ENCODE measurements at places on chromosomes 6 and 20.
A peak's percentile ranks its signal among the peaks of the same experiment; 100 is the strongest.

DNA sequence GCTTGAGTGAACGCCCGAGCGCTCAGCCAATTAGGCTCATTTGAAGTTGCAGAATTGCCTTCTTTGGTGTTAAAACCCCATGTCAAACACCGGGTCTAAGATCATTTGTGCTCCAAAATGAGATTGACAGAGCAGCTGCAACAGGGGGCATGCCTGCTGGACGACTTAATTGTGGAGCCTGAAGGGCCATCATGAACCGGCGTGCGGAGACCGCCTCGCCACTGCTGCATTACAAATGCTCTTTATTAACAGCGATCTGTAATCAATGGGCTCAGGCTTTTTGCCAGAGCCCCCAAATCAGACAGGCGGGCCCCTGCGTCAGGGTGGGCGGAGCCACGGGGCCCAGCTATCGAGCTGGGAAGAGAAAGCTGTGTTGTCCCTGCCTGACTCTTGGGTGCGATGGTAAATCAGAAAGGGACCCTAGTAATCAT lies 183.2 kb downstream of the SIM1 start:
- DNase-seq: no peak

DNA sequence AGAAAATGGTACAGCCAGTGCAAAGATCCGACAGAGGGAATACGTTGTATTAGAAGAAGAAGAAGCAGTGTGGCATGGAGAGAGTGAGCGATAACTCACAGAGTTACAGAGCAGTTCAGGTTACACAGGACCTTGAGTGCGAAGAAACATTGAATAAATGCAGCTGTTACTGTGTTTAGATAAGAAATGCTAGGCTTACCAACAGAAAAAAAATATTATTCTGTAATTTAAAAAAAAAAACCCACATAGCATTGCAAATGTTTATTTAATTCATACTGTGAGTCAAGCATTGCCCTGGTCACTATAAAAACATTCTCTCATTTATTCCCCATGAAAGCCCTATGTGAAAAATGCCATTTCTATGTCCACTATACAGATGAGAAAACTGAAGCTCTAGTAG lies 373.4 kb upstream of the EPHA7 start:
- no peak for DNase-seq

DNA sequence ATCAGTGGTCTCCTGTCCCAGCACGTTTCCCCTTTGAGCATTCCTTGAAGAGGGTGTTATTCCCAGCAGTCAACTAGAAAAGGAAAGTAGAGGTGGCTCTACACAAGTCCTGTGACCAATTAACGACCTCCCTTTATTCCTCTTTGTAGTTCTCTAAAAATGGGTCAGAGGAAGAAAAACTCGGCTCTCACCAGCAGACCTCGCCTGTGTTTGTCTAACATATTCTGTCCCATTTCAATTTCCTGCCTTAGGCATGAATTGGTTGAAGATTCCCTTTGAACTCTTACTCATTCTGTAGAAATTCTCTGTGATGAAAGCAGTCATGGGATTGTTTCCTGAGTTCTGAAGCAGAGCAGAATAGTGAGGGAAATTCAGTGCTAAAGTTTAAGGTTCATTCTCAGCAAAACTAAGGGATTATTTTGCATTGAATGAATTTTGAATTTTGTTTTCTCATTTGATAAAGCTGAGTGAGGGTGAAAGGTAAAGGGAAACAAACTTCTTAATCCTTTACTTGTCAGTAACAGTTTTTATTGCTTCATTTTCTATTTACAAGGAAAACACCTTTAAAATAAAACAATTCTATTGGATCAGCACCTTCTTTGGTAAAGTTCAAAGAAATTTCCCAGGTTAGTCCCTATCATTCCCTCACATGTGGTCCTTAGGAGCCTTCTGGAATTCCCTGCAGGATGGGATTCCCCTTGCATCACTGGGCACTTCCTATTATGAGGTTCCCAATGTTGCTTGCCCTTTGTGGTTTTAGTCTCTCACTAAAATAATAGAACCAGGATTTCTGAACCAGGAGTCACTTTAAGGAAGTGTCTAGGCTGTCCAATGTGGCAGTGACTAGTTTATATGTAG lies 105.8 kb downstream of the SLX4IP start:
- no peak for DNase-seq

- DNase-seq: peak; percentile 55
Observed at GRCh38 chr20:44153636-44154043, 33.3 kb downstream of the JPH2 start.

DNA sequence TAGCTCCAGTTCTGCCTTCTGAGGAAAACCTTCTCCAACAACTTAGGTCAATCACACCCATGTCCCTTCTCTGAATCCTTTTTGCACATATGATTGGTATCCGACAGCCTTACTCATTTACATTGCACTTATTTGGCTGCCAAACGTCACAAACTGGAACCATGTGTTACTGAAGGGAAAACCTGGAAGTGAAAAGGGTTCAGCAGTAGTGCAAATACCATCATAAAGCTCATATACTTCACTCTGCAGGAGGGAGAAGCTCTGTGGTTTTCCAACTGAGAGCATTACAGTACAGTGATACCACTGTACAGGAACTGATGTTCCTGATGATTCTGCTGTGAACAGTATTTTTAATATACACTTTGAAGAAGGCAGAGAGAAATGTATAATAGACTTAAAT lies 87.8 kb downstream of the SLC16A10 start:
- DNase-seq: no peak

- no peak for DNase-seq
Observed at GRCh38 chr6:144718431-144718830, 433.3 kb downstream of the UTRN start.

GRCh38 chr20:46182276-46183200 lies 64.4 kb downstream of the CD40 start:
- no peak for DNase-seq

- DNase-seq: no peak
Observed at GRCh38 chr6:169249057-169249456, 4.6 kb downstream of the THBS2 start.

GRCh38 chr6:123928529-123928928 lies 124.9 kb downstream of the NKAIN2 start:
- no peak for DNase-seq

GRCh38 chr20:33644313-33645071 lies 17.6 kb upstream of the C20orf144 start:
- DNase-seq: no peak

GRCh38 chr6:26067367-26067766 lies 19.9 kb upstream of the HFE start:
- no peak for DNase-seq

GRCh38 chr6:53287336-53288225 lies 61.2 kb downstream of the ELOVL5 start:
- DNase-seq: no peak

- DNase-seq: no peak
Observed at GRCh38 chr6:42200035-42200434, 5.3 kb upstream of the GUCA1B start.

GRCh38 chr20:64149141-64149540 lies 15.1 kb upstream of the MYT1 start:
- no peak for DNase-seq

- no peak for DNase-seq
Observed at GRCh38 chr20:51326201-51326819, 216.2 kb downstream of the NFATC2 start.

DNA sequence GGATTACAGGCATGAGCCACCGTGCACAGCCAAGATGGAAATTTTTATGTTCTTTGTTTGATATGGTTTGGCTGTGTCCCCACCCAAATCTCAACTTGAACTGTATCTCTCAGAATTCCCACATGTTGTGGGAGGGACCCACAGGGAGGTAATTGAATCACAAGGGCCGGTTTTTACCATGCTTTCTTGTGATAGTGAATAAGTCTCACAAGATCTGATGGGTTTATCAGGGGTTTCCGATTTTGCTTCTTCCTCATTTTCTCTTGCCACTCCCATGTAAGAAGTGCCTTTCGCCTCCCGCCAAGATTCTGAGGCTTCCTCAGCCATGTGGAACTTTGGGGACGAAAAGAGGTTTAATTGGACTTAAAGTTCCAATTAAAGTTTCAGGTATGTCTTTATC lies 14.6 kb downstream of the EEF1A1 start:
- no peak for DNase-seq

DNA sequence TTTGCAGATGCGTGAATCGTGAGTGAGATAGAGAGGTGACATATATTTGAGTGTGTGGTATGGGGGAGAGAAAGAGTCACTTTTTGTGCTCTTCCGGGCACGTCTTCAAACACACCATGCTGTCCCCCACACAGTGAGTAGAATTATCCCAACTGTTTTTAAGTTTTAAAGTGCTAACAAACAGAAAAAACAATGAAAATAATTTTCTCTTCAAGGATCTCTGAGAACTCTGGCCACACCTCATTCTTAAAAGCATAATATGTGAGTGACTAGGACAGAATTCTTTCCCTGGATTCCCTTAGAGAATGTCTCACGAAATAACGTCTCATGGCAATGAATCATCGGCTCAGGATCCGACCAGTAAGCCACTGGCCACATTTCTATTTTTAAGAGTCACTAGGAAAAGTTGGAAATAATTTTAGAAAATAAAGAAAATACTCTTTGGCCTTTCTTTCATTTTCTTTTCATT lies 235.7 kb upstream of the ZNF217 start:
- no peak for DNase-seq

DNA sequence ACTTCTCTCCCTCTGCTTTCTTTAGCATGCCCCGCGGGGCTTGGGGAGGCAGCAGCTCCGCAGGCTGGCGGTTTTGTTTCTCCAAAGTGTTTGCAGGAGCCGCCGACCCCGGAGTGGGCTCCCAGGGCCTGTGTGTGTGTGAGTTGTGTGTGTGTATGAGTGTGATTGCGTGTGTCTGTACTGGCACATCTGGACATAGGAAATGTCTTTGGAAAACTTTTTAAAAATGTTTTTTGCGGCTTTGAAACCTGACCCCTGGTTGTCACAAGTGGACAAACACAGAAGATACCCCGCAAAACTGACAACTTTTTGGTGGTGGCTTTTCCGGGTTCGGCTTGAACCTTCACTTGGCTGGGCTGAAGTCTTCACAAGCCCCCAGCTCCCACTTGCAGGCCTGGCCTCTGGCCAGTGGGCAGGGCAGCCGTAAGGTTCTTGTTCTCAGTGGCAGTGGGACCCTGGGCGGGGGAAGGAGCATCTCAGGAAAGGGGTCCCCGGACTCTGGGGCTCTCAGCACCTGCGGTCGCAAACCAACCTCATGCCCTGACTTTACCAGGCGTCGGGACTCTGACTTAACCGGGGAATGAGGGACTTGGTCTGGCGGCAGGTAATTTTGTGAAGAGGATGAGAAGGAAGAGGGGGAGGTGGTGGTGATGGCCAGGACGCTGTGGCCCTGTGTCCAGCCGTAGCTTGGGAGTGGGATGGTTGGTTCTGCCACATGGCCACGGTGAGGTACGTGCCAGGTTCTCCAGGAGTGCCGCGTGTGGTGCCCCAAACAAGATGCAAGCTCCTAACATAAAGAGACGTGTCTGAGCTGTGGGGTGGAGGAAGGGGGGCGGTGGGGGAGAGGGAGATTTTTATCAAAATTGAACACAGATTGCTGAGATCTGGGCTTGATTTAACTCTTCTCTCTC lies 619 bp downstream of the DAAM2 start:
- DNase-seq: no peak

DNA sequence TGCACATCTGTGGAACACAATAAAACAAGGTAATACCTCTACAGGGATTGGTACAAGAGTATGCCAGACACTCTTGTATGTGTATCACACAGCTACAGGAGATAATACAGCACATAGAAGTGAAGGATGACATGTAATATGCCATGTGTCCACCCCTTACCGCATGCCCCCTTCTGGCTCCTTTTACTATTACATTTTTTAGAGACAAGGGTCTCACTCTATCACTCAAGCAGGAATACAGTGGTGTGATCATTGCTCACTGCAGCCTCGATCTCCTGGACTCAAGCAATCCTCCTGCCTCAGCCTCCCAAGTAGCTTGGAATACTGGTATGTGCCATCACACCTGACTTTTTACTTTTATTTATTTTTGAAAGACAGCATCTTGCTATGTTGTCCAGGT lies 4.2 kb upstream of the NCR3 start:
- DNase-seq: peak; percentile 58

- no peak for DNase-seq
Observed at GRCh38 chr6:28347119-28347518, 2.6 kb upstream of the ZKSCAN3 start.

- no peak for DNase-seq
Observed at GRCh38 chr6:149967591-149967990, 3.8 kb downstream of the ULBP1 start.

DNA sequence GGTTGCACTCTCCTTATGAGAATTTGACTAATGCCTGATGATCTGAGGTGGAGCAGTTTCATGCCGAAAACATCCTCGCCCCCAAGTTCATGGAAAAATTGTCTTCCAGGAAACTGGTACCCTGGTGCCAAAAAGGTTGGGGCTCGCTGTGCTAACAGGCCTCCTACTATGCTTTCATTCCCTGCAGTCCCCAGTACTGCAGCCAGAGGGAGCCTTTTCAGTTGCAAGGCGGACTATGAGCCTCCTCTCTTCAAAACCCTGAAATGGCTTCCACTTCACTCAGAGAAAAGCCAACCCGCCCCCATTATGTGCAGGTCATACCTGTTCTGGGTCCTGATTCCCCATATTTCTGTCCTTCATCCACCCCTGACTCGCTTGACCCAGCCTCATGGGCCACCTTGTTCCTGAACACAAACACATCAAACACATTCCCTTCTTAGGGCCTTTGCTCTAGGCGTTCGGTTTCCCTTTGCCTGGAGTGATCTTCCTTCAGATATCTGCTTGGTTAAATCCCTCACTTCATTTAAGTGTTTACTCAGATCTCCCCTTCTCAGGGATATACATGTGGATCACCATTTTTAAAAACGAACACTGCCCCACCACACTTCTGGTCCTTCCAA lies 173.7 kb downstream of the PHACTR1 start:
- no peak for DNase-seq

GRCh38 chr6:37889486-37889885 lies 70.0 kb downstream of the ZFAND3 start:
- DNase-seq: no peak

GRCh38 chr6:154732538-154733182 lies 556 bp upstream of the SCAF8 start:
- DNase-seq: no peak

- peak; percentile 47 for DNase-seq
Observed at GRCh38 chr6:10901770-10902169, 14.9 kb downstream of the SYCP2L start.

DNA sequence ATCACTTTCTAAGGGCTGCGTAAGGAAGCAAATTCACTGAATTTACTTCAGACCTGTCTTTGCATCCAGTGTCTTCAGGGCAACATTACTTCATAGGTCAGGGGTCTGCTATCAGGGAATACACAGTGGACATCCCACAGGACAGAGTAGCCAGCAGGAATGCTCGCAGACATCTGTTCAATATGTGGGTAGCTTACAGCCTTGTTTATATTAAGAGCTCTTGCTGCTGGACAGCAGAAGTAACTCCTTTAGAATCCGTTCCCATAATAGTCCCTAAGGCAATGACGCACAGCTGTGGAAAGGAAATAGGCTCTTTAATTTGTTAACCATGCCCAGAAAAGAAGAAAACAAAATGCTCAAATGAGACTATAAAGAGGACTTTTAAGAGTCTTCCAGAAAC lies 198.7 kb downstream of the MOXD1 start:
- no peak for DNase-seq

DNA sequence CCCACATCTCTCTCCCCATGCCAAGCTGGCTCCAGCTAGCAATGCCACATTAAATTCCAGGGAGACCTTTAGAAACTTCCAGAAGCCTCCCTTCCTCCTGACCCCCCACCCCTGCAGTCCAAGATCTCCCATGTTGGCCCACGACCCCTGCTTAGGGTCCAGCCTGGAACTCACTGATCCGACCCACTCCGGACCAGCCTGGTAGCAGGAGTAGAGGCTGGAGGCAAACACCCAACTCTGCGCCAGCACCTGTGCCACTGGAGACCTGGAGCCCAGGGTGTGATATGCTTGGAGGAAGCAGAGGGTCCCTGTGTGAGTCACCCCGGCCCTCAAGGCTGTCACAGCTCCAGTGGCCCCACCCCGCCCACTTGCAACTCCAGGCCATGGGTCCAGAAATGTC lies 3.3 kb upstream of the ULBP1 start:
- DNase-seq: no peak

Data from CD4-positive, alpha-beta T cell treated with Interleukin-15 for 1 hour (primary cell).